ENCODE measurements at places on chromosomes 16 and 17. TPM values are rescaled to one million over a fixed set of nuclear protein-coding genes. Genes with fewer than 3 reads are reported as not detected.
A peak's percentile ranks its signal among the peaks of the same experiment; 100 is the strongest.

- no peaks in the 10 kb centered on the region for H3K4me1 ChIP-seq
- H3K36me3 ChIP-seq: no peaks in the 10 kb centered on the region
- no peak overlapping the region for H3K27ac ChIP-seq
- no peak overlapping the region for H3K4me3 ChIP-seq
These were observed 556 bp upstream of the MYH2 start for GRCh38 chr17:10550014-10550413.

- no peaks in the 10 kb centered on the region for H3K36me3 ChIP-seq
- no peaks in the 10 kb centered on the region for H3K4me1 ChIP-seq
- DNase-seq: no peak
- H3K27ac ChIP-seq: no peak overlapping the region
These were observed 297.9 kb upstream of the PSMD7 start for GRCh38 chr16:73998707-73999106.

Gene SLC5A10
- total RNA-seq: 0.17 TPM

GRCh38 chr16:4787627-4788482 lies at the start of gene SEPTIN12:
Gene SEPTIN12, minus strand, starts transcription at chr16:4788345. Its CDS starts 700 bp downstream, at chr16:4787645.
- no peak for DNase-seq
- peaks cover 32% of the 10 kb centered on the region for H3K4me1 ChIP-seq
- H3K27me3 ChIP-seq: no peaks in the 10 kb centered on the region
- no peak within 1 kb of the TSS for H3K4me3 ChIP-seq
- H3K36me3 ChIP-seq: no peaks in the 10 kb centered on the region
- H3K27ac ChIP-seq: no peak within 1 kb of the TSS

Gene HAGH
- total RNA-seq: 74.5 TPM

GRCh38 chr17:79294459-79295071 lies 219.9 kb downstream of the ENGASE start:
- H3K36me3 ChIP-seq: no peaks in the 10 kb centered on the region
- no peaks in the 10 kb centered on the region for H3K4me1 ChIP-seq
- H3K27me3 ChIP-seq: peaks cover 70% of the 10 kb centered on the region
- no peak overlapping the region for H3K4me3 ChIP-seq
- no peak overlapping the region for H3K27ac ChIP-seq

GRCh38 chr17:64779376-64780095 lies 117.4 kb upstream of the SMURF2 start:
- no peak overlapping the region for H3K27ac ChIP-seq
- H3K36me3 ChIP-seq: no peaks in the 10 kb centered on the region
- DNase-seq: no peak
- no peaks in the 10 kb centered on the region for H3K27me3 ChIP-seq
- H3K4me1 ChIP-seq: peaks cover 10% of the 10 kb centered on the region

GRCh38 chr17:3012926-3013581 lies 50.4 kb downstream of the OR1D5 start:
- H3K27ac ChIP-seq: no peak overlapping the region
- DNase-seq: peak; percentile 76
- no peaks in the 10 kb centered on the region for H3K4me1 ChIP-seq
- H3K4me3 ChIP-seq: no peak overlapping the region
- no peaks in the 10 kb centered on the region for H3K27me3 ChIP-seq
- no peaks in the 10 kb centered on the region for H3K36me3 ChIP-seq

GRCh38 chr17:1367351-1367745 lies 32.7 kb downstream of the YWHAE start:
- H3K4me3 ChIP-seq: no peak overlapping the region
- no peaks in the 10 kb centered on the region for H3K27me3 ChIP-seq
- H3K4me1 ChIP-seq: peaks cover 35% of the 10 kb centered on the region
- H3K36me3 ChIP-seq: peaks cover 22% of the 10 kb centered on the region
- H3K27ac ChIP-seq: peak overlapping the region; percentile 67

GRCh38 chr16:65480281-65481091 lies 358.6 kb upstream of the CDH11 start:
- H3K4me1 ChIP-seq: no peaks in the 10 kb centered on the region
- H3K4me3 ChIP-seq: no peak overlapping the region
- H3K36me3 ChIP-seq: no peaks in the 10 kb centered on the region
- no peak for DNase-seq
- no peak overlapping the region for H3K27ac ChIP-seq
- H3K27me3 ChIP-seq: peaks cover 14% of the 10 kb centered on the region

DNA sequence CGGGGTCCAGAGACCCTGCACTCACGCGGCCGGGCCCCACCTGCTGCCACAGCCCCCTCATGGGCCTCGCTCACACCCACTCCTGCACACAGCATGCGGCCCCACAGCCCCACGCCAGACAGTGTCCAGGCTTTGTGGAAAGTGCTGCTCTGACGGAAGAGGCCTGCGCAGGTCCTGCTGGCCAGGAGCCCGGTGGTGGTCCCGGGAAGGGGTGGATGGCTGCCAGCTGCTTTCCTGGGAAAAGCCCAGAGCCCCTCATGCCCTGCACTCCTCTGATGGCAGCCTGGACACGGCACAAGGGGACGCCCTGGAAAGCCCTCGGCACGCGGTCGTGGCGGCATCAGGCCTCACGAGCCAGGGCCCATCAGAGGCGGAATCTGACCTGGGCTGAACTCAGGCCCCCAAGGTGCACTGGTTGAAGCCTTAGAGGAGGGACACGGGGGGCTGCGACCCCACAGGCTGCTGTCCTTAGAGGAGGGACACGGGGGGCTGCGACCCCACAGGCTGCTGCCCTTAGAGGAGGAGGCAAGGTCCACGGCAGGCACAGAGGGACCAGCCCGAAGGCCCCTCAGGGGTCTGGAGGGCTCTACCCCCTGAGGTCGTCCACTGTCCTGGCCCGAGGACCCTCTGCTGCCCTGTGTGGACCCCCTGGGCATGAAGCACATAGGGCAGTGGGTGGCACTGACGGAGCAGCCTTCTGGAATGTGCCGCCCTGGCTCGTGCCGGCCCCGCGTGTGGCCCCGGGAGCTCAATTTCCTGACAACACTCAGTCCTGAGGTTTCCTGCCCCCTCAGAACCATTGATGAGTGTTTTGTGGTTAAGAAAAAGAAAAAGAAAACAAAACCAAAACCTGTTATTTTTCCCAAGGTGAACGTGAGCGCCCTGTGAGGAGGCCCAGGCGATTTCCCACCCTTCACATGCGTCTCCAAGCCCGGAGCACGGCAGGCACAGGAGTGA lies 22.1 kb downstream of the SOX8 start:
- H3K4me3 ChIP-seq: no peak overlapping the region
- H3K27me3 ChIP-seq: peaks cover 22% of the 10 kb centered on the region
- no peak overlapping the region for H3K27ac ChIP-seq
- H3K4me1 ChIP-seq: peaks cover 33% of the 10 kb centered on the region
- no peak for DNase-seq

GRCh38 chr16:2091547-2092255 lies 43.9 kb downstream of the TSC2 start:
- no peaks in the 10 kb centered on the region for H3K4me1 ChIP-seq
- H3K36me3 ChIP-seq: no peaks in the 10 kb centered on the region
- H3K4me3 ChIP-seq: peak overlapping the region; percentile 42
- no peak overlapping the region for H3K27ac ChIP-seq
- no peaks in the 10 kb centered on the region for H3K27me3 ChIP-seq
- peak; percentile 25 for DNase-seq

Gene RARA
- total RNA-seq: 21.5 TPM

Data from PC-9 (cell line).